ENCODE measurements at places on chromosomes 6 and 20.

DNA sequence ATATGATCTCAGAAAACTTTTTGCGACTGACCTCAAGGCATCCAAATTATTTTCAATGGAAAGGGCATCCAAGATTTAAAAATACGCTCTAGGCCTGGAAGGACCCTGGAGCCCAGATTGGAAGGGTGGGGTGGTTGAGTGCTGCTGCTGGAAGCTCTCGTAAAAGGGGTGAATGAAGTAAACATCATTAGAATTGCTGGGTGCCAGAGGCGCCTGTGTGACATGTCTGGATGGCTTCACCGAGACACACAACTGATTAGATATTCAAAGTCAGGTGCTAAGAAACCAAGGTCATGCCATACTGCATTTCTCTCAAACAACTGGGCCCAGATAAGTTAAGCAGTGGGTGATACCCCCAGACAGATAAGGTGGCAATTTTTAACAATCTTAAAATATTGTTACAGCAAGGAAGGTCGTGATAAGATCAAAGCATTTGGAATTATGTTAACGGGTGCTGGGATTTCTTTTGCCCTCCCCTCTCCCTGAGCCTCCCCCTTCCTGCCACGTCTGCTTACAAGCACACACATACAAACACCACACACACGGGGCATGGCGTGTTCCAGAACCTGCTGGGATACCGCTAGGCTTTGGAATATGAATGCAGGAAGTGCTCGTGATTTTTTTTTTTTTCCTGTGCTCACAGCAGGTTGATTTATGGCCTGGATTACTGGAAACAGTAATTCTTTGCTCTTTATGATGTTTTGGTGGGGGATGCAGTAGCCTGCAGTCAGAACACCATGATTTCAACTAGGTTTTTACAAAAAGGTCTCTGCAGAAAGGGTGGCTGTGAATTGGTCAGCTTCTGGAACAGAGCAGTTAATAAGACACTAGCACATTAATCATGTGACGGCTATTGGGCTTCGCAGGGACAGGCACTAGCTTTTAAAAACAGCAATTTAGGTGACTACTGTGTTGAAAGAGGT is 551.2 kb downstream of the QKI start:
- no peak for DNase-seq

DNA sequence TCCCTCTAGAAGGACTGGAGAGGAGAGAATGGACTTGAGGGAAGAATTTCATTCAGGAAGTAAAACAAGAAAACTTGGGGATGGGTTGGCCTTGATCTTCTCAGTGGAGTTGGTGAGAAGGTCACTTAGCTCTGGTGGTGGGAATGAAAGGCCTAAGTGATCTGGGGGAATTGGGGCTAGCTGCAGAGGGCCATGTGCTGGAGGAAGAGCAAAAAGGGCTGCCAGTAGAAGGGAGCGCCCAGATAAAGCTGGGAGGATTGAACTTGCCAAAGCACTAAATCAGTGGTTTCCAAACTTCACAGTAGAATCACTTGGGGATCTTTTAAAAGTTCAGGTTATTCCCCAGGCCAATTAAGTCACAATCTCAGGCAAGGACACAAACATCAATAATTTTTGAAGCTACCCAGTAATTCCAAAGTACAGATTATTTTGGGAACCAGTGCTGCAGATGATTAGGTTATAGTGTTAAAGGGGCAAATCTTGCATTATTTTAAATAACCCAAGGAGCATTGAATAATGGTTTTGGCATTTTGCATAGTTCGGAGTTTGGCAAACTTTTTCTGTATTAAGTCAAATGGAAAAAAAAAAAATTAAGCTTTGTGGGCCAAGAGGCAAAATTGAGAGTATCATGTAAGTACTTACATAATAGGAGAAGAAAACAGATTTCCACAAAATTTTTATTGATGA is 36.5 kb upstream of the RFPL4B start:
- no peak for DNase-seq

DNA sequence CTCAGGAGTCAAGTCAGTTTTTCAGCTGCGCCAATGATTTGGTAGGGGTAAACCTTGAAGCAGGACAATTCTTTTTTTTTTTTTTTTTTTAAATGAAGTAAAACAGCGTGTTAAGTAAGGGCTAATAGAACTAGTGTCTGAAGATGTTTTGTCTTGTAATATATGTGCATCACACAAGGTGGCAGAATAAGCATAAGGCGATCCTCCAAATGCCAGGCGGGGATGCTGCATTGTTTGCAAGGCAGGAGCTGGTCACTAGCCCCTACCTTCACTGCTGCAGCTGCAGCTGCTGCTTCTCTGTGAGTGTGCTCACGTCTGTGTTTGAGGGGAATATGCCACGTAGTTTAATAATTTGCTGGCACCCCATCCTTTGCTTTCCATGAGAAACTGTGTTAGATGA is 272.7 kb upstream of the MAP3K7 start:
- DNase-seq, result no peak

DNA sequence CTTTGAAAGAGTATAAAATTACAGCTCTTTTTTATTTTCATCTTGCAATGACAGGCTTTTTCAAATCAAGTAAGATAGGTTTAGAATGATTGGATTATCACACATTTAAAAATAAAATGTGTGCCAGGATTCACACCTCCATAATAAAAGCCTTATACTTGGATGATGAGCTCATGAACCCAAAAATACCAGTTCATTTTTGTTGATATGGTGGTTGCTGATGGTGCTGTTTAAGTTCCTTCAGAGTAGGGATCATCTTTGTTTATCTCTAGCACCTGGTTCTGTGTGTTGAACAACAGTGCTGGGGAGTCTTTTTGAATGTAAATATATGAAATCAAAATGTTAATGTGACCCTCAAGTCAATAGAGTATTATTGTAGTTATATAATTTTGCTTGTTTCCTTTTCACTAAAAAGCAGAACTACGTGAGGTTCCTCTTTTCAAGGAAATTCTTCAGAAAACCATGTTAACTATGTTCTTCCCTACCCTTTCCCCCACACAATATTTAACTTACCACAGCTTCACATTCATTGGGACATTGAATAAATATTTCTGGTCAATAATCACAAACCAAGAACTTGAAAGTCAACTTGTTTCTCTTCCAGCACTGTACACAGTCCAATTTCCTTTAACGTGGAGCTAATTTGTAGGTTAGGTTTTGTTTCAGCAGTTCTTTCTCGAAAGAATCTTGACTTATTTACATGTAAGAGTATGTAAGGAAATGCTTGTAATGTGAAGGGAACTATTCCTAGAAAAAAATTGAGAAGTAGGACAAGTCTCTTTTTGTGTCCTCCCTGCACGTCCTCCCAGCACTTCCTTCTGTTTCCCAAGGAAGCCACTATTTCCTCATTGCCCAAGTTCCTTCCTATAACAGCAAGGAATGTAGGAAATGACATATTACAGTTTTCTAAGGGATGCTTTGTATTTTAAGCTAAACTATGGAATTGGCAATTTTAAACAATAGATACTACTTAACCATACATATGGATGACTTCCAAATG is 945.9 kb upstream of the CITED2 start:
- DNase-seq, result no peak

DNA sequence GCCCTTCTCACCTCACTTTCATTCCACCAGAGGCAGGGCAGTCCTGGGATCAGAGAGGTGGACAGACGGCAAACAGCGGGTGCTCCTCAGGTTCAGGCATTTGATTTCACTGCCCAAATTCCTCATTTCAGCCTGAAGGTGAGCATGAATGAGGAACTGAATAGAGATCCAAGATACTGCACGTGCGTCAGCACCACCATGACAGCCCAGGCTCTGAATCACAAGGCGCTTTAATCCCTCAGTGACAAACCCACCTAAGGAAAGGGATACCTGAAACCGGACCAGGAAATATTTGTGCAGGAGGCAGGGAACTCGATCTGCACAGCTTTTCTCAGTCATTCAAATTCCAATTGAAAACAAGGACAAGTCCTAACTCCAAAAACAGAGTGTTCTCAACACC is 174.8 kb upstream of the HEY2 start:
- no peak for DNase-seq

- DNase-seq, result no peak
Measured at GRCh38 chr6:13302751-13303667, 25.3 kb downstream of the TBC1D7 start.

- DNase-seq, result no peak
Measured at GRCh38 chr6:155517294-155517693, 61.7 kb upstream of the NOX3 start.

DNA sequence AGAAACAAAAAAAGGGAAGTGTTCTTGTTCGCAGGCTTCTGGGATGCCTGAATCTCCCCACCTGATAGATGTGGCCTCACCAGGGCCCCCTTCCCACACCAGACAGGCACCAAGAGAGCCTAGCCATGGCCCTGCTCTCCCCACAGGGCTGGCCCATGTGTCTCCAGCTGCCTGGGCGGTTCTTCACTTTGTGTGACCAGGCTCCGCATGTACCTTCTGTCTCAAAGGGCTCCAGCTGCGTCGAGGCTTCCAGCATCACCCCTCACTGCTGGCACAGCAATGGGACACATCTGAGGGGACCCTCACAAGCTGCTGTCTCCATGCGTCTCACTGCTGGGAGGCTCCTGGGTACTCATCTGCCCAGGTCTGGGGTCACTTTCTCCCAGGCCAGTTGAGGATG is 362.9 kb downstream of the ZFAND3 start:
- no peak for DNase-seq

GRCh38 chr20:7378864-7379605 is 561.2 kb downstream of the HAO1 start:
- DNase-seq, result no peak

DNA sequence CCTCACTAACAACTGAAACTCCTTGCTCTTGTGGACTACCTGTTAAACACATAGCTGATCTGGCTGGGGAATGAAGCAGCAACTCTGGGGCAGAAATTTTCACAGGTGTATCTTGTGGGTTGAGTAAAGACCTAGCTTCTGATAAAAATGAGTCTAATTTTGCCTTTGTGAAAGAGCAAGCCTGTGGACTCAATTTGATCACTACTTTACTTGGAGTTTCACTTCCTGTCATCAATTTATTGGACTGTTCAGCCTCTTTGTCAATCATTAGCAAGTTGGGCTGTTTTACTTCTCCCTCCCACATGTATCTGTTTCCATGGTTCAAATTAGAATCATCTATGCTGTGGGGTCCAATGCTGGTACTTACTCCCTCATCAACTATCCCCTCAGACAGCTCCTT is 29.6 kb upstream of the CRIP3 start:
- no peak for DNase-seq

GRCh38 chr6:43457643-43458042 is 2.3 kb upstream of the DLK2 start:
- no peak for DNase-seq

DNA sequence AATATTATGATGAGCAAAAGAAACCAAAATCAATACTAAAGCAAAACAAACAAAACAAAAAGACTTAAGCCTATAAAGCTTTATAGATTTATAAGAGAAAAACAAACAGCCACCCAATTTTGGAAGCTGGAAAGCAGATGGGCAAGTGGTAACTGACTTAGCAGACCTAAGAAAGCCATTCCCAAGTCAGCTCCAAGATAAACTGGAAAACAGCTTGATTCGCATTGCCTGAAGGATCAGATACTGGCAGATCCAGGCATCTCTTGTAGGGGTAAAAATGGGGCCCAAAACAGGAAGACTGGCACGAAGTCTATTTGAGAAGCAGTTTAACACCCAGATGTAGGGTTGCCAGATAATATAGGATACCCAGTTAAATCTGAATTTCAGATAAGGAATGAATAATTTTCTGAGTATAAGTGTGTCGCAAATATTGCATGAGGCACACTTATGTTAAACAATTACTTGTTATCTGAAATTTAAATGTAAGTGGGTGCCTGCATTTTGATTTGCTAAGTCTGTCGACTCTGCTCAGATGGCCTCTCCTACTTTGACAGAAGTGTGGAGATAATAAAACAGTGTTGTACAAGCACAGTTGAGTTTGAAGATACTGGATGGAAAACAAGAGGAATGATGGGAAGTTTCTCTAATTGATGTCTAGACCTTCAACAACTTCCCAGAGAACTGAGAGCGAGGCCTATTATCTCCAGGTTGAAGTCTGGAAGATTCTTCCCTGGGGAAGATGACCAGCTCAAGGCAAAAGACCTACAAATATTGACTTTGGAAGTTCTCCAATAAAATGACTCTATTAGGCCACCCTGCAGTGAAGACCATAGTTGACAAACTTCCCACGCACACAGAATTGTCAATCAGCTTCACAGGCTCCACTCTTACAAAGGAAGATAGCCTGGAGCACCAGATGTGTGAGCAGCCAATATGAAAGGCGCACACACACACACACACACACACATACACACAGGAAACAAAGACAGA is 113.4 kb downstream of the FAM50B start:
- DNase-seq, result no peak

- DNase-seq, result no peak
Measured at GRCh38 chr6:149379977-149380376, 20.1 kb upstream of the SUMO4 start.

GRCh38 chr20:38307371-38308046 is 3.6 kb downstream of the BPI start:
- DNase-seq, result no peak

DNA sequence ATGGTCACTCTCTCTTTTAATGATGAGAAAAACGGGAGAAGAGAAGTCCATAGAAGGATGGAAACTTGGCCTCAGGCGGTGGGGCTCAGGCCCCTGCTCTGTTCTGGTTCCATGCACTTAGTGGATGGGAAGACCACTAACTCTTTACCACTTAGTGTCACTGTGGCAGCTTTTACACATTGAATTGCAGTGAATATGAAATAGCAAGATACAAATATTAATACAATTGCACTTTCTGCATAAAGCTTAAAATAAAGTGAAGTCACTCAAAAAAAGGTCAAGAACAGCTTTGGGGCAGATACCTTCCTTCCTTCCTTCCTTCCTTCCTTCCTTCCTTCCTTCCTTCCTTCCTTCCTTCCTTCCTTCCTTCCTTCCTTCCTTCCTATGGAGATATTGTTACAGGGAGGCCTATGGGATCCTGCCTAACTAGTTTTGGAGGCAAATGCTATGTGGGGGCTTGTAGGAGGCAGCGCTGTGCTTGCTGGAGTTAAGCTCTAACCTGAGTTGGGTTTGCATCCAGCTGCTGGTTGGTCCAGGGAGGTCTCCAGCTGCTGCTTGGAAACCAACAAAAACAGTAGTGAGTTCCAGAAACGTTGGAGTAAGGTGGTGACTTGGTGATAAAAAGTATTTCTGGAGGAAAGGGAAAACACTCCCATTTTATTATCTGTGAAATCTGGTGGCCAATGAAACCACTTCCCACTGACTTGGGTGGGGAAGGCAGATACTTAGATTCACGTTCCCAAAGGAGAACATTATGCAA is 62.3 kb upstream of the NKX2-2 start:
- no peak for DNase-seq

- no peak for DNase-seq
Measured at GRCh38 chr20:45323731-45324130, 15.6 kb upstream of the MATN4 start.
